Stimulated activated CD8-positive, alpha-beta memory T cell treated with anti-CD3 and anti-CD28 coated beads, Interleukin-2, amount 100 ng/mL, for 1 hour (primary cell): ENCODE measurements at places on chromosomes 7 and 10.
A peak's percentile ranks its signal among the peaks of the same experiment; 100 is the strongest.

- DNase-seq, result no peak
Measured at GRCh38 chr7:48150086-48150485, 21.2 kb upstream of the ABCA13 start.

- peak; percentile 72 for DNase-seq
Measured at GRCh38 chr7:101688183-101688831, 59.2 kb upstream of the MYL10 start.

DNA sequence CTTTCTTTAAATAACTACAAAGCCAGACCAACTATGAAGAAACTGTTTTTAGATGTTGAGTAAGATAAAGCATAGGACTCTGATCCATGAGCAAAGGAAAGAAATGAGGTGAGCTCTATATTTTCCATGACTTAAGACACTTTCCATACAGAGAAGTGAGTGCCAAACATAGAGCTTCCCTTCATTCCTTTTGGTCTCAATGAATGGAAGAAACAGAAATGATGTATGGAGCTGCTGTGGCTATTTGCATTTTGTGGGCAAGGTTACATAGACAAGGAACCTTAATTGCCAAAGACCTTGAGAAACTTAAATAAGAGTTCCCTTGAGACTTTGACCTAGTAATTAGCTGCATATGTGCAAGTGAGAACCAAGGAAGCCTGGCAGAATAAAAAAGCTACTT, 1152.2 kb downstream of the XPNPEP1 start:
- DNase-seq, result no peak

DNA sequence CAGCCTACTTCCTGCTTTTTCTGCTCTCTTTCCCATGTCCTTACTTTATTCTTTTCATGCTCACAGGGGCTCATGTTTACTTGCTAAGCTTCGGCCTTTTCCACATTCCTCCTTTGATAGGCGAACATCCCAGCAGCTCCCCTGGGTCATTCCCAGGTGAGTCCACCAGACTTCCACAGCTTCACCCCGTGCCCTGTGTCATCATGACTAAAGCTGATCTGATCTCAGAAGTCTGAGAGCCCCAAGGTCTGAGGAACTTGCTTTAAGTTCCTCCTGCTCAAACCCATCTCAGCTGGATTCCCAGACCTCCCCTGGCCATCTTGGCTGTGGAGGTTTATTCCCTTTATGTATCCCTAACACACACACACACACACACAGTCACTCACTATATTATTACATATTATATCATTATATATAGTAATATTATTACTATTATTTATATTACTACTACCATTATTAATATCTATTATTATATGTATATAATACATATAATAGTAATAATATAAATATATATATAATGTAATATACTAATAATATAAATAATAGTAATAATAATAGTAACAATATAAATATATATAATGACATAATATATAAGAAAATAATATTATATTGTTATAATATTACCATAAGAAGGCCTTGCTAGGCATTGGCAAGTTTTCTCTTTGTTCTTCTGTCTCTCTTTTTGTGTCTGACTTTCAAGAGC, 295.9 kb downstream of the PTEN start:
- DNase-seq, result no peak

GRCh38 chr10:42477170-42477569, 161.2 kb downstream of the ZNF33B start:
- no peak for DNase-seq

DNA sequence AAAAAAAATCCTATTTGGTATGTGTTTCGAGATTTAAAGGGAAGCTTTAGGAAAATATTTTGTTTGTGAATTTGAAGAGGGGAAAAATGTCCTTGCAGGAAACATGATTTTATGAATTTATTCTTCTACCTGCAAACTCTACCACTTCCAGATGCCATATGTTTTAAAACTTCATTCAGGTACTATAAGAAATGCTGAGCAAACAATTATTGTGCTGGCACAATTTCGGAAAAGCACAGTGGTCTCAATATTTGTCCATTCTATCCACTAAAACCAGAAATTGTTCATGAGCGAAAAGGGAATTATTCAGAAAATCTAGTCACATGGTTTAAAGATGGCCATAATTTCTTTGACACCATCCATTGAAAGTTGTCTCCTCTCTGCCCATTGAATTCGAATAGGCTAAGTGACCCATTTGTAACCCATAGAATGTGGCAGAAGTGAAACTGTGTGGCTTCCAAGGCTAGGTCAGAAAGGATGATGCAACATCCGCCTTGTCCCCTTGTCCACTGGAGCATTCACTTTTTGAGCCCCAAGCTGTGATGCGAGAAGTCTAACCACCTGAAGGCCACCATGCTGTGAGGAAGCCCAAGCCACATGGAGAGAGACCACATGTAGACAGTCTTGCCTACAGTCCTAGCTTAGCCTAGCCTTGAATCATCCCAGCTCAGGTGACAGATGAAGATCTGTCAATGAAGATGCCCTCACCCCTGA, 189.8 kb upstream of the PRKCQ start:
- no peak for DNase-seq

DNA sequence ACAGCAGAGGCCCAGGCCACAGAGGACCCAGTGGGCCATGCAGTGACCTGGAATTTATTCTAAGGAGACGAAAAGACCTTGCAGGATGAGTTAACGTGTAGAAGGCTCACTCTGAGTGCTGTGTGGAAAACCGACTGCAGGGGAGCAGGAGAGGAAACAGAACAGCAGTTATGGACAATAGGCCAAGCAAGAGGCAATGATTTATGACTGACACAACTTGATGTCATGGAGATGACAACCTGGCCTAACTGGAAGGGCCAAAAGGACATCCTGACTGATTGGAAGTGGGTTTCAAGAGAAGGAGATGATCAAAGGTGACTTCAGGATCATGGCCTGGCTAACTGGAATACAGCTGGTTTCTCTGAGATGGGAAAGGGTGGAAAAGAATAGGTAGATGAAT, 70.2 kb upstream of the RAPGEF5 start:
- DNase-seq, result no peak

DNA sequence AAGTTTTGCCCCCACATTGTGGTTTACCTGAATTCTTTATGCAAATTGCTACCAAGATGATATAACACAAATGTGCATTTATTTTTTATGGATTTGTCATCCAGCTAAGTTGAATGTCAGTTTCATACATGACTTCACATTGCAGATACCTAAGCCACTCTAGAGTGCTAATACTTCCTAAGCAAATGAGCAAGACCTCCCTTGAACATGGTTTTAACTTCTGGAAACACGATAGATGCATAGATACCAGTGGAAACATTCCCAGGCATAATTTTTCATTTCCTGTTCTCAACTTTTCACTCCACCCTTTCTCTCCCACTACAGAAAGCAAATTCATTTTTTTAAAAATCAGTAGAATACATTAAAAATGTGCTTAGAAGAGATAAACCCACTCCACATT, 20.3 kb downstream of the GOT1 start:
- no peak for DNase-seq

DNA sequence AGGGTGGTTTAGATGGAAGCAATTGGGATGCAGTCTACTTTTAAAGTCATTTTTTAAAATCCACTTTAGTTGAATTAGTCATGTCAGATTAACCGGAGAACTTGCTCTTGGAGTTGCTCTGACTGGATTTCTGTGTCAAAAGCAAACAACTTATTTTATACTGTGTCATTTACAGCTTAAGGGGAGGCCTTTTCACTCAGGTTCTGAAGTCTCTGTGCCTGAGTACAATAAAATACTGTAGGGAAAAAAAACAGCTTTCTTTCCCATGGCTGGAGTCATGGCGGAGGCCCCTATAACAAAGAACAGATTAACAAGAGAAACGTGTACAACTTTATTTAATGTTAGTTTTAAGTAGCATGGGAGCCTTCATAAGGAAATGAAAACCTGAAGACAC, 39.2 kb upstream of the MSRB2 start:
- no peak for DNase-seq

- DNase-seq, result no peak
Measured at GRCh38 chr10:49058463-49059255, 56.7 kb downstream of the VSTM4 start.

DNA sequence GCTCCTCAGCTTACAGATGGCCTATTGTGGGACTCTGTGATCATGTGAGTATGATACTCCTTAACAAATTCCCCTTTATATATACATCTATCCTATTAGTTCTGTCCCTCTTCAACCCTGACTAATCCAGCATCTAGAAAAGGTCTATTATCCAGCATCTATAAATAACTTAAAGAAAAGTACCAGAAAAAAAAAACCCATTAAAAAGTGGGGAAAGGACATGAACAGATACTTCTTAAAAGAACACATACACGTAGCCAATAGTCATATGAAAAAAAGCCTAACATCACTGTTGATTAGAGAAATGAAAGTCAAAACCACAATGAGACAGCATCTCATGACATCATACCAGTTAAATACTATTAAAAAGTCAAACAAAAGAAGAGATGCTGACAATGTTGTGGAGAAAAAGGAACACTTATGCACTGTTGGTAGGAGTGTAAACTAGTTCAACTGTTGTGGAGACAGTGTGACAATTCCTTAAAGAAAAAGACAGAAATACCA, 549.5 kb upstream of the GRM3 start:
- no peak for DNase-seq

GRCh38 chr10:113693348-113693747, 13.6 kb downstream of the CASP7 start:
- no peak for DNase-seq

GRCh38 chr7:6513541-6513940, 37.7 kb downstream of the GRID2IP start:
- DNase-seq, result no peak

DNA sequence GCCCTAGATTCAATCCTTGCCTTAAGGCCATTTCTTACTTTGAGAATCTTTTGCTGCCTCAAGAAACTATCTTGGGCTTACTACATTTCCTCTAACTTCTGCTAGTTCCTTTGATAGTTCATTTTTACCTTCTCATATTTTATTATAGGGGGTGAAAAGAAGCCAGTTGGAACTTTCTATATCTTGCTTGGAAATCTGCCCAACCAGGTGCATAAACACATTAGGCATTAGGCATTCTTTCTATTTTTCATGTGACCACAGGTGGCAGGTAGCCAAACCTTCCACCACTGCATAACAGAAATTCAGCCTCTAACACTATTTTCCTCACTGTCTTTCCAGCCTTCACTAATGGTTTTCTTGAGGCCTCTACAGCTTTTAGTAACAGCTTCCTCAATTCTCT, 300.0 kb upstream of the SP8 start:
- no peak for DNase-seq

DNA sequence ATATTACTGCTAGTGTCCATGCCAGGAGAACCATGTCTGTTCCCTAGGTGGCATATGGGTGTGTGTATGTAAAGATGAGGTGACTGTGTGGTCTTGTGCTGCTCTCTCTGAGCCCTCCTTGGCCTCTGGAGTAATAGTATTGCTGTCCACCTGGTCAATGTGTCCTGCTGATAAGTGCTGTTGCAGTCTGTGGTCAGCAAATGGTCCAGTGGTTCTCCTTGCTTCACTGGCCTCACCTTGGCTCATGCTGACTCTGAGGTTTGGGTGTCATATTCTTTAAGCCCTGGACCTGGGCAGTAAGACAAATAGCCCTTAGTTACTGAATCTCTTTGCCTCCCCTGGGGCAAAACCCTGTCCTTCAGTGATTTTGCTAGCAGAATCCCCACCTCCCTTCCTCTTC, 56.8 kb downstream of the TPST1 start:
- DNase-seq, result no peak

DNA sequence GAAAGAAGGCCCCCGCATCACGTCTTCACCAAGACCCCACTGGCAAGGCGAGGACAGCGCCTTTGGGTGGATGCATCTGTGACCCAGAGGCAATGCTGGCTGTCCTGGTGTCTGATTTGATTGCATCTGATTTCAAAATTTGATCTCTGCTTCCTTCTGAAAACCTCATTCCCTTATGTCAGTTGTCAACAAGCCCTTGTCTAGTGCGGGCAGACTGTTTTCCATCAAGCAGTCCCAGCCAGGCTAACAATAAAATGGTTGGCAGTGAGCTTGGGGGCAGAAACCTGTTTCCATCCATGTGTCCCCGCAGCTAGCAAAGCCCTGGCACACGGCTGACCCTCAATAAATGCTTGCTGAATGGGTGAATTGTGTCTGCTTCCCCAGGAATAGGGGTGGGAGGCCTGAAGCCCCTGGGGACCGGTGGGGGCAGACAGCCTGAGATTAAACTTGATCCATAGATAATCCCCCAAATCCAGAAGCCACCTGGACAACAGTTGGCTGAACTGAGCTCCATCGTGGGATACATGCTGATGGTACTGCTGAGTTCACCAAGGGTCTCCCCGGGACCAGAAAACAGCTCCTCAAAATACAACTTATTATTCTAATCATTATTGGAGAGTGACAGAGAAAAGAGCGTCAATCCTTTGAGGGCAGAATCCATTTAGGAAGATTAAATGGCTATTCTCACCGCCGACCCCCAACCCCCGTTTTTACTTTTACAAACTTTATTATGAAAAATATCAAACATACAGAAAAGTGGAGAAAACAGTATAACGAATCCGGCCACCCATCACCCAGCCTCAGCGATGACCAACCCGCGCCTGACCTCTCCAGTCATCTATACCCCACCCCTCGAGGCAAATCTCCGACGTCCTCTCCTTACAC, 912 bp upstream of the DUSP5 start:
- no peak for DNase-seq

GRCh38 chr7:67019562-67020390, 23.1 kb downstream of the TYW1 start:
- no peak for DNase-seq

- no peak for DNase-seq
Measured at GRCh38 chr10:70498970-70499835, 20.6 kb downstream of the PALD1 start.

- no peak for DNase-seq
Measured at GRCh38 chr7:4054158-4054557, 627.9 kb upstream of the FOXK1 start.

GRCh38 chr10:118812393-118812740, 57.6 kb upstream of the CACUL1 start:
- DNase-seq, result no peak

DNA sequence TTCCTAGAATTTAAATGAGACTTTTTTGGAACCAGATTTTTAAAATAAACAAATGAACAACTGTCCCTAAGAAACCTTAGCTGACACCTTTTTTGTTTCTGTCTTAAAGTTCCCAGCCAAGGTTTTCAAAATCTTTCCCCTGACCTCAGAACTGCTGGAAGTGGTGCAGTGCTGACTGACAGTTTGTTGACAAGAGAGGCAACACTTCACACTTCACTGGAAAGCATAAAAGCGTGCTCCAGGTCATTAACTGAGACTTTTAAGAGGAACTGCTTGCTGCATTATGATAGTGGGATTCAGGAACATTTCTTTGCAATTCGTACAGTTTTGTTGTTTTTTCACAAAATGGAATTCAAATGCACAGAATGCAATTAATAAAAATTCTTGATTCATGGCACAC, 36.2 kb downstream of the SYPL1 start:
- DNase-seq, result no peak

DNA sequence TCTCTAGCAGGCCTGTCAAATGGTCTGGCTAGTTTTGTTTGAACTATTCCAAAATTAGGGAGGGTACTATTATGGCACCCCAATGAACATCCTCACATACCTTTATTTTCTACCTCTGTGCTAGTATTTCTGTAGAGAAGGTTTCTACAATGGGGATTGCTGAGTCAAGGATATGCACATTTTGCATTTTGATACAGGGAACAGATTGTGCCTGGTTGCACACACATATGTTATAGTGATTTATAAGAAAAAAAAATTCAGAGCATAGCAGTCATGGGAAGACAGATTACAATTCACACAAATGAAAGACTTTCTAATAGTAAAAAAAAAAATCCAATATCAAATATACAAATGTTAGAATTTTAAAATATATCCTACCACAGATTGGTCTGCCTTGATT, 14.1 kb upstream of the NRBF2 start:
- DNase-seq, result no peak

GRCh38 chr10:92593619-92594588, 974 bp downstream of the KIF11 start:
- no peak for DNase-seq
